ENCODE measurements at places on chromosomes 1 and 21.

GRCh38 chr1:27634177-27634984 lies 604 bp downstream of the FGR start:
- H3K4me1 ChIP-seq, result peaks cover 5% of the 10 kb centered on the region
- peak overlapping the region; percentile 67 for H3K4me3 ChIP-seq
- peak overlapping the region; percentile 34 for H3K27ac ChIP-seq
- H3K36me3 ChIP-seq, result no peaks in the 10 kb centered on the region

DNA sequence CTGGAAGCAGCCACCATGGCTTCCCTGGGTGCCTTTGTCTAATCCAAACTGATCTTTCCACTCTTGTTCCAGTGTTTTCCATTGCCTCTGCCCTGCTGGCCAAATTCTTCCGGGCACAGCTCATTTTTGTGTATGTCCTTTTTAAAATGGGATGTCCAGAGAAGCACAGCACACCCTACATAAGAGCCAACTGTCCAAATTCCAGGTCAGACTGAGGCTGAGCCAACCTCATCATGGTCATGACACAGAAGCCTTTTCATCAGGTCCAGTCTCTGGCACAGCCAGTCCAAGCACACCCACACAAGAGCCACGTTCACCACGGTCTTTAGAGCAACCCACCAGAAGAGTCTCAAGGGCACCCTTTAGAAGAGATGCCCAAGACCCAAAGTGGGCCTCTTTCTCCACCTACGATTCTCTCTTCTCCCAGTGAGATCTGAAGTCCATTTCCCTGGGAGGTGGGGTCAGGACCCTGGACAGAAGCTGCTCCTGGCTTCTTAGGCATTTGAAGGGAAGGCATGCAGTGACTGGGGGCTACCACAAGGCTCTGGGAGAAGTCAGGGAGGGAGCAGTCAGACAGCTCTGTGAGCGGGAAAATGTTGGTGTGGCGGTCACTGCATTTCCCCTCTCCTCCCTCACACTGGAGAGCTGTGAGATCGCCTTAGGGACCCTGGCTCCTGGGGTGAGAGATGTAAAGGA lies 53.2 kb downstream of the SYT2 start:
- no peaks in the 10 kb centered on the region for H3K4me1 ChIP-seq
- no peak for DNase-seq
- H3K27me3 ChIP-seq, result no peaks in the 10 kb centered on the region
- no peak overlapping the region for H3K4me3 ChIP-seq
- H3K27ac ChIP-seq, result no peak overlapping the region

DNA sequence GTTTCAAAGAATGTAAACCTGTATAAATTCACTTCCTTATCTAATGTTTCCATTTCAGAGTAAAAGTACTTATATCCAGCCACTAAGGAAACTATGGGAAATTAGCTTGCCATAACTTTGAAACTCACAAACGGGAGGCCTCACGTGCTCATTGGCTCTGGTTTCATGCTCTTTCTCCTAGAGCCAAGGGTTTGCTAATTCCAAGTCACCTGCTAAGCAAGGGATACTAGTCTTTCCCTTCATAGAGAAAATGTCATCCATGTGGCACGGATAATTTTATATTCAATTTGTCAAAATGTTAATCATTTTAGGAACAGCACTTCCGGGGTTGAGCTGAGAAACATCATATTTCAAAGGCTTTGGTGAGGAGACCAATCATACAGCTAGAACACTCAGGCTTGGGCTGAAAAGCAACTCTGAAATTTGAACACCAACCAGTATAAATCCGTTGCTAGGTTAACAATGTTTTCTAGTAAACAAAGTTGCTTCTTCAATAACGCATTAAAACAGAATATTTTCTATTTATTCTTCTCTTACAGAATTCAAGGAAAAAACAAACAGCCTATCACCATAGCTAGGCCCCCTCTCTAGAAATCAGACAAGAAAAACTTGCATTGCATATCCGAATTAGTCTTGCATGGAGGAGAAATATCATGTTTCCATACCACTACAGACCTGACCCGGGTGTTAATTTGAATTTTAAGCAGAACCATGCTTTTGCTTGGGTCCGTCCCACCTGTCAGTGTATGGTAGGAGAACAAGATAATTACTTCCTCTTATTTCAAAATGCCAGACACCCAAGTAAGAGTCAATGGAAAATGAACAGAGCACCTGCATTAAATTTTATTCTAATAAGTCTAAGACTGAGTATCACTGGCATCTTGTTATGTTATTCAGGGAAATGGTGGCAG lies 196.1 kb upstream of the ESRRG start:
- H3K27me3 ChIP-seq, result no peaks in the 10 kb centered on the region
- no peak for DNase-seq
- no peaks in the 10 kb centered on the region for H3K4me1 ChIP-seq

GRCh38 chr1:187342495-187342894 lies 513.7 kb downstream of the PLA2G4A start:
- H3K4me3 ChIP-seq, result no peak overlapping the region
- DNase-seq, result no peak
- no peak overlapping the region for H3K27ac ChIP-seq
- H3K36me3 ChIP-seq, result no peaks in the 10 kb centered on the region

DNA sequence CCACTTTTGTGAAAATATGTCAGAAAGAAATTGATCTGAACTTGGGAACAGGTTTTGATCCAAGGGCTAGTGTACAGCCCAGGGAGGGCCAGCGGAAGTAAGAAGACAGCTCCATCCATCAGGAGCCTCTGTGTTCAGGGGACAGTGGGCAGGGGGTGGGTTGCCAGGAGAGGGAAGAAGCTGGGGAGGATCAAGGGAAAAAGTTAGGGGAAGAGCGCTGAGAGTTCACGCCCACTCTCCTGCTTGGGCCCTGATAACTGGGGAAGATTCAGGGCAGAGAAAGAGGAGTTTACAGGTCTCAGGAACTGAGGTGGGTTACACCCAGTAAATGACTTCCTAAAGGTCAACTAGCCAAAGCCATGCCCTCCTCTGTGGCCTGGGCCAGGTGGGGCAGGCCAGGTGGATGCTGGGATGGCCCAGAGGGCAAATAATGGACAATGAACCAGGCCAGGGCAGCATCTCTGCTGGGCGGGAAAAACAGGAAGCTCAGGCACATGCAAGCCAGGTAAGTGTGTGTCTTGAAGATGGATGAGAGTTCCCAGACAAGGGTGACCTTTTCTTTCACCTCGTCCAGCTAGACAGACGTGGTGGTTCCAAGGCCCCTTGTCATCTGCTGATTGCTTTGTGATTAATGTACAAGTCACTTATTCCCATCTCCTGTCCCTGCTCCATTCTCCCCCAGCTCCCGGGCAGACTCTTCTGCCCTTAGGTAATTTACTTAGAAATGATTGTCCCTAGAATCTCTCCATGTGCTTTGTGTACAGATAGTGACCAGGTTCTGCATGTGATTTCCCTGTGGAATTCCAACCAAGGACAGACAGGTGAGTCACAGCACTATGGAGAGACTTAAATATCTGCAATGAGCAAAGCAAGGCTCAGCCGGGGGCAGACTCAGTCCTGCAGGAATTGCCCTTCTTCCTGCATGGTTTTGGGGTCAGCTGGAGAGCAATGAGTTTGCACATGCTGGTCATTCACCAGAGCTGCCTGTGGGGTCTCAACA lies 57.0 kb downstream of the MDM4 start:
- no peak for DNase-seq
- no peak overlapping the region for H3K4me3 ChIP-seq

GRCh38 chr1:119470377-119470776 lies 36.6 kb upstream of the HSD3B1 start:
- no peaks in the 10 kb centered on the region for H3K36me3 ChIP-seq
- no peak overlapping the region for H3K4me3 ChIP-seq
- no peak for DNase-seq

- H3K36me3 ChIP-seq, result no peaks in the 10 kb centered on the region
- H3K27ac ChIP-seq, result no peak overlapping the region
- no peak overlapping the region for H3K4me3 ChIP-seq
- H3K27me3 ChIP-seq, result no peaks in the 10 kb centered on the region
- H3K4me1 ChIP-seq, result no peaks in the 10 kb centered on the region
Observed at GRCh38 chr21:18499761-18500376, 96.3 kb upstream of the TMPRSS15 start.

GRCh38 chr1:43783096-43783670 lies 75.8 kb downstream of the ST3GAL3 start:
- no peaks in the 10 kb centered on the region for H3K36me3 ChIP-seq
- H3K27me3 ChIP-seq, result no peaks in the 10 kb centered on the region
- H3K4me1 ChIP-seq, result no peaks in the 10 kb centered on the region

DNA sequence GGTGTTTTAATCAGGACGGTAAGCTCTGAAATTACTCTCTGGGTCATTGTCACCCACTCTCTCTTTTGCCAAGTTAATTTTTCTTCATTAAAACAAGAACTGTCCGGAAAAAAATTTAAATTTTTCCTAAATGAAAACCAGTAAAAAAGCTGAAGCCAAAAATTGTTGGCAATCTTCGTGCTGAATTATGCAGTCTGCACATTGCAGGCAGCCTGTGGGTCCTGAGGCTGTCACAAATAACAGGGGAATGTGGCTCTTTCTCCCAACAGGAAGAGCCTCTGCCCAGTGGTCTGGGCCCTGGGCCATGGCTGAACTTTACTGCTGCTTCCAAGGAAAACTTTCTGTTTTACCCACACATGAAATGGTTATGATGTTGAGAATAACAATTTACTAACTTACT lies 153.9 kb upstream of the SPAG17 start:
- no peak overlapping the region for H3K4me3 ChIP-seq
- H3K27ac ChIP-seq, result no peak overlapping the region
- H3K27me3 ChIP-seq, result no peaks in the 10 kb centered on the region
- no peaks in the 10 kb centered on the region for H3K36me3 ChIP-seq
- no peak for DNase-seq
- no peaks in the 10 kb centered on the region for H3K4me1 ChIP-seq

- no peaks in the 10 kb centered on the region for H3K36me3 ChIP-seq
- no peak for DNase-seq
- no peak overlapping the region for H3K4me3 ChIP-seq
Observed at GRCh38 chr1:34975771-34976170, 9.4 kb downstream of the TMEM35B start.

DNA sequence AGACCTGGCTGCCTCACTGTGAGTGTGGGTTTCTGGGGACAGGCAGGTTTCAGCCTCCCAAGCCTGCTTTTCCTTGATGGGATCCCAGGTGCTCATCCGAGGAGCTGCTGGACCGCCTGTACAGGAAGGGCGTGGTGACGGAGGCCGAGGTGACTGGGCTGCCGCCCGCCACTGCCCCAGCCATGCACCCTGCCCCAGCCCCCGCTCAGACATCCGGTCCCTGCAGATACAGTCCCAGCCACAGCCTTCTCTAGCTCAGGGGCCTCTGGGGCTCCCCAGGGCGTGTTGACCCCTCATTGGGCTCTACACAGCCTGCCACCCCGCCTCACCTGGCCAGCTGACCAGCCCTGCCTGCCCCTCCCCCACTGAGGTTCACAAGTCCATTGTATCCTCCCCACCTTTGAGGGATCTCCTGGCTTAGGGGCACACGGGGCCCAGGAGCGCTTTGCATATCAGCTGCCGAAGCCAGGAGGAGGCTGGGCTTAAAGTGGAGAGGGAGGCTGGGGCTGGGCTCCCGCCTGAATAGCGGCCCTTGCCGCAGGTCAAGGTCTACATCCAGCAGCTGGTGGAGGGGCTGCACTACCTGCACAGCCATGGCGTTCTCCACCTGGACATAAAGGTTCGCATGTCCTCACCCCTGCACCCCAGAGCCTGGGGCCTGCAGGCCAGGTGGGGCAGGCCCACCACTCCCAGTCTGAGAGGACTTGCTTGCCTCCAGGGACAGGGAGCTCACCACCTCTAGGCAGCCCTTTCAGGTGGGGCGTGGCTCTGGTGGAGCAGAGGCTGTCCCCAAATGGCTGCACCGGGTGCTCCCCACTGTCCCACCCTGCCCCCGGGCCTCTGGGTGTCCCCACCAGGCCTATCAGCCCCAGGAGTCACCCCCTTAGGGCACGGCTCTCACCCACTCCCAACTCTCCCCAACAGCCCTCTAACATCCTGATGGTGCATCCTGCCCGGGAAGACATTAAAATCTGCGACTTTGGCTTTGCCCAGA lies 38.5 kb downstream of the TRIM11 start:
- H3K27me3 ChIP-seq, result no peaks in the 10 kb centered on the region
- no peaks in the 10 kb centered on the region for H3K36me3 ChIP-seq
- peaks cover 20% of the 10 kb centered on the region for H3K4me1 ChIP-seq
- H3K4me3 ChIP-seq, result no peak overlapping the region
- DNase-seq, result no peak

DNA sequence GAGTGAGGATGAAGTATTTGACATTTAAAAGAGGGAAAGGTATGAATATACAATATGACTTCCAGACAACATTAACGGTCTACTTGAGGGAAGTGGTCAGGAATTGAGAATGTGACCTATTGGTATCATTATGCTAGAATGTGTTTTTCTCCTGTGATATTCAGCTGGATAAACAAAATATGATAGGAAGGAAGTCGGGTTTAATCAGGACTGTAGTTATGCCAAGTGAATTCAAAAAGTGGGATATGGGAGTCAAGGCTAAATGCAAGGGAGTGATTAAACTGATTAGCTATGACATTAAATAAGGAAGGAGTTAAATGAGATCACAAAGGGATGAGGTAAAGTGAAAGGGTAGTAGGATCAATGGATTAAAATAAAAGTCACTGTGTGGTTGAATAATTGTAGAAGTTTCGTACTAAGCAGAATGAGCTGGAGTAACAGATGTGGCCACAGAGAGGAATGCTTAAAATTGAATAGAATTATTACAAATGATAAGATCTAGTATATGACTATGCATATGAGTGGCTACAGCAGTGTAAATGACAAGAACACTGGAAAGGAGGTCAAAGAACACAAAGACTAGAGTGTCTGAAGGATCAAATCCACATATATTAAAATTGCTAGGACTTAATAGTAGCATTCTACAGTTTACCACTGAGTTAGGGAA lies 62.5 kb downstream of the TRIM33 start:
- no peaks in the 10 kb centered on the region for H3K4me1 ChIP-seq
- H3K27ac ChIP-seq, result no peak overlapping the region
- no peaks in the 10 kb centered on the region for H3K27me3 ChIP-seq
- H3K4me3 ChIP-seq, result no peak overlapping the region

DNA sequence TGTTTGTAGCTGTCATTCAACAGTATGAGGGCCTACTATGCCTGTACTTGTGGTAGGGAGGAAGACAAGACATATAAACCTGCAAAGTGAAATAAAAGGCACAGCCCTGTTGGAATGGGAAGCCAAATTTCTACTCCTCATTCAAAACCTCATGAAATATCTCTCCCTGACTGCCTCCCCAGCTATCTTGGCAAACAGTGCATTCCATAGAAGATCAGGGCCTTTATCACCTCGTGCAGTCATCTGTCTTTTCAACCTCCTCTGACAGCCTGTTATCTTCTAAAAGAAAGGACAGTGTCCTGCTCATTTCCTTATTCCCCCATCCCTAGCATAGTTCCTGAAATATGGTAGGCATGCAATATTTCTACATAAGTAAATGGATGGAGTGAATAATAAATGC lies 71.0 kb downstream of the SH3GLB1 start:
- H3K4me3 ChIP-seq, result no peak overlapping the region
- H3K27ac ChIP-seq, result no peak overlapping the region
- no peaks in the 10 kb centered on the region for H3K36me3 ChIP-seq
- H3K4me1 ChIP-seq, result peaks cover 8% of the 10 kb centered on the region

GRCh38 chr21:42162831-42163510 lies 56.0 kb upstream of the ABCG1 start:
- DNase-seq, result no peak
- H3K4me3 ChIP-seq, result no peak overlapping the region
- H3K36me3 ChIP-seq, result no peaks in the 10 kb centered on the region
- H3K27ac ChIP-seq, result no peak overlapping the region
- no peaks in the 10 kb centered on the region for H3K27me3 ChIP-seq

GRCh38 chr1:19330449-19331135 lies 18.5 kb downstream of the SLC66A1 start:
- DNase-seq, result no peak
- H3K36me3 ChIP-seq, result no peaks in the 10 kb centered on the region
- no peaks in the 10 kb centered on the region for H3K27me3 ChIP-seq
- no peak overlapping the region for H3K27ac ChIP-seq

GRCh38 chr1:226875641-226876295 lies 5.4 kb downstream of the PSEN2 start:
- peaks cover 15% of the 10 kb centered on the region for H3K4me1 ChIP-seq
- H3K27ac ChIP-seq, result no peak overlapping the region
- H3K4me3 ChIP-seq, result no peak overlapping the region
- no peaks in the 10 kb centered on the region for H3K27me3 ChIP-seq
